EL (cell line): ENCODE measurements at places on chromosomes 6 and 20.

GRCh38 chr20:57904314-57905105, 194.7 kb upstream of the PMEPA1 start:
- no peak for DNase-seq

DNA sequence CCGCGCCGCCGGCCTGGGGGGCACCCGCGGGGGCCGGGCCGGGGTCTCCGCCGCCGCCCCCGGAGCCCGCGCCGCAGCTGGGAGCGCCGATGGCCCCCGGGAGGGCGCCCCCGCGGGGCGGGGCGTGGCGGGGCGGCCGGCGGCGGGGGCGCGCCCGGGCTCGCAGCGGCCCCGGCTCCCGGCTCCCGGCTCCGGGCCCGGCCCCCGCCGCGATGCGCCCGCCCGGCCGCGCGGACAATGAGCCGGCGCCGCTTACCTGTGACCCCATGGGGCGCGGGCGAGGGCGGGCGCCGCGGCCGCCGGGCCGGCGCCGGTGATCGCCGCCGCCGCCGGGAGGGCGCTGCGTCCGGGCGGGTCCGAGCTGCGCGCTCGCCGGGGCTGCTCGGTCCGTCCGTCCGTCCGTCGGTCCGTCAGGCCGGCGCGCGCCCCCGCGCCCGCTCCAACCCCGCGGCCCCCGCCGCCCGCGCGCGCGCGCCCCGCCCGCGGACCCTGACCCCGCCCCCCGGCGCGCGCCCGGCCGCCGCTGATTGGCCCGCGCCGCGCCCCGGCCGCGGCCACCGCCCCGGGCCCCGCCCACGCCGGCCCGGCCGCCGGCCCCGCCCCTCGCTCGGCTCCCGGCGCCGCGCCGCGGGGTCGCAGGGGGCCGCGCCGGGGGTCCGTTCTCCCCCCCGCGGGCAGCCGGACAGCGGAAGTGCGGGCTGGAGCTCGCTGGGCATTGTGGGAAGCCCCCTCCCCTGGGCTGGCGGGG, at the start of gene ZBTB46:
TSS of gene ZBTB46 (minus strand) at position 424 of the 748 bp plus-strand sequence. CDS start 40,507 bp downstream, outside the sequence.
- DNase-seq, result peak; percentile 43

GRCh38 chr20:45405571-45406259, 2.4 kb upstream of the DBNDD2 start:
- DNase-seq, result peak; percentile 55

DNA sequence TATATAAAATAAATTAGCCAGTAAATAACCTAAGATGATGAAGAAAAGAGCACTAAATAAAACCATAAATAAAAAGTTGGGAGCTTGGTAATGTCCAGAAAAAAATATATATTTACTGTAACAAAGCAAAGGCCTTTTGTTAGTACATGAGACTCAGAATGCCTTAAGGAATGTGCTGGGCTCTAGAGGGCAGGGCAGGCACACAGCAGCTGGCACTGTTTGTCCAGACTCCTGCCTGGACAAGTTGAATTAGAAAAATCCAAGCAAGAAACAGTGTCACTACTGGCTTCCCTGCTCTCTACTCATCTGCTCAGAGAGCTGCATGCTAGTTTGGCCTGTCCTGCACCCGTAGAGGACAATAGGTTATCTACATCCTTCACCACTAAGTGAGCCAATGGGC, 8.8 kb downstream of the DEFB129 start:
- DNase-seq, result peak; percentile 6

- DNase-seq, result peak; percentile 6
Measured at GRCh38 chr6:47743744-47744143, 38.1 kb upstream of the OPN5 start.

- no peak for DNase-seq
Measured at GRCh38 chr6:9455864-9456658, 958.8 kb downstream of the TFAP2A start.

- DNase-seq, result no peak
Measured at GRCh38 chr6:41429506-41430504, 94.4 kb downstream of the NCR2 start.

DNA sequence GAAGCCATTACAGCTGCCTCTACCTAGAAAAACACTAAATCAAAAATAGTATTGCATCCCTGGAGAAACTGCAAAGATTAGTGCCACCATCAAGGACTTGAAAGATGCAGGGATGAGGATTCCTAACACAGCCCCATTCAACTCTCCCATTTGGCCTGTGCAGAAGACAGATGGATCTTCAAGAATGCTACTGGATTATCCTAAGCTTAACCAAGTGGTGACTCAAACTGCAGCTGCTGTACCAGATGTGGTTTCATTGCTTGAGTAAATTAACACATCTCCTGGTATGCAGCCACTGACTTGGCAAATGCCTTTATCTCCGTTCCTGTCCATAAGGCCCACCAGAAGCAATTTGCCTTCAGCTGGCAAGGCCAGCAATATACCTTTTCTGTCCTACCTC, 117.4 kb downstream of the TBC1D32 start:
- peak; percentile 7 for DNase-seq

DNA sequence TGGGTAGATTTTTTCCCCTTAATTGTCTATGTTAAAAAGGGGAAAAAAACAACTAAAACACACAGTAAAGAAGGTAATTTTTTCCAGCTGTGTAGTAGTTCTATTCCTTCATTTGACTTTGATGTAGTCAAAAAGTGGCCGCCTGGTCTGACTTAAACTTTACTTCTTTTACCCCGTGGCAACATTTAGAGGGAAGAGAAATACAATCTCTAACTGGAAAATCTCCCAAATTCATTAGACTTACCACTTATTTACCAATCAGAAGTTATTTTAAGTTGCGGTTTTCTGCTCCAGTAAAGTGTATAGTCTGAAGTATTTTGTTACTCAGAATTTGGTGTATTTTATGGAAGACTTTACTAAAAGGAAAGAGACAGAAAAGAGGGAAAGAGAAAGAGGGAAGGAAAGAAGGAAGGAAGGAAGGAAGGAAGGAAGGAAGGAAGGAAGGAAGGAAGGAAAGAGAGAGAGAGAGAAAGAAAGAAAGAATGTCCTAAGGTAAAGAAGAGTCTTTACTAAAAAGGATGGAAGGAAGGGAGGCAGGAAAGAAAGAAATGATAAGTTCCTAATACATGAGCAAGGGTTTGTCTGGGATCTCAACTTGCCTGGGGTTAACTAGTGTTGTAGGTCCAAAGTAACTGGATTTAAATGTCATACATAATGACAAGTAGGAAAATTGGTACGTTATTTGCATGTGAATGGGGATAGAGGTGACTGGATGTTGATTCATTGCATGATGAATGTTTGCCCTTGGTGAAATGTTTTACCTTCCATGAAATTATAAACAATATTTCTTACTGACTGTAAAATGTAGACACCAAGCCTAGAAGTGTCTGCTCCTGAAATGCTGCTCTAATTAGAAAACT, 135.1 kb downstream of the SAMD5 start:
- no peak for DNase-seq

GRCh38 chr6:118981884-118982574, 47.1 kb upstream of the MCM9 start:
- DNase-seq, result no peak

DNA sequence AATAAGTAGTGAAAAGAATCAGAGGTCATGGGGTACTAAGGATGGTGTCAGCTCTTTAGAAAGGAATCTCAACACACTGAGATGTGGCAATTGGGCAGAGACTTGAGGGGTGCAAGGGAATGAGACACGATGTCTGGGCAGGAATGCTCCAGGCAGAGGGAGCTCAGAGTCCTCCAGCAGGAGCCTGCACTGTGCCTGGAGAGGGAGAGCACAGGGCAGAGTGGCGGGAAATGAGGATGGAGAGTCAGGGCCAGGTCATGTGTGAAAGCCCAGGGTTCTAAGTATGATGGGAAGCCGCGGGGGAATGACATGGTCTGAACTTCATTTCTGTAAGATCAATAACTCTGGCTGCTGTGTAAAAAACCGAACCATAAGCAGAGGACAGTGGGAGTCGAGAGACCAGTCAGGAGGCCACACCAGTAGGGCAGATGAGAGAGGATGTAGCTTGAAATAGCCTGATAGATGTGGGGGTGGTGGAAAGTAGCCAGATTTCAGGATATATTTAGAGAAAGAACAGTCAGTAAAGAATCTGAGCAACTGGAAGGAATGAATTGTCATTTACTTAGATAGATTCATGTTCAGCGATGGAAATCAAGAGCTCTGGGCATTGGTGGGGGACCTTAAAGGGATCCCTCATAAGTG, 133.4 kb upstream of the DTNBP1 start:
- DNase-seq, result peak; percentile 4

DNA sequence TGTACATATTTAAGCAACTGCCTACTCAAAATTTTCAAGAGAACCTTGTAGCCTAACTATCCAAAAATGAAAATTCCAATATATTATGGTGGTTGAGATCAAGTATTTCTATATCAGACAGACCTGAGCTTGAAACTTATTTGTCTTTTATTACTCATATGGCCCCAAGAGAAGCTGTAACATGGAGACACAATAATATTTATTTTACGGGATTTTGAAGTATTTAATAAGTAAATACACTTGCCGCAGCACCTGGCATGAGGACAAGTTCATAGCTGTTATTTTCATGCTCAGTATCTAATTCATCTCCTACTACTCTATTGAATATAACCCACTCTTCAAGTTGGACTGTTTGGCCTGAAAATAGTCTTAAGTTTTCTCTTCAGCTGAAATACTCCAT, 28.0 kb downstream of the PTPRK start:
- no peak for DNase-seq

GRCh38 chr6:101083533-101084175, 202.5 kb upstream of the ASCC3 start:
- peak; percentile 93 for DNase-seq

GRCh38 chr6:136425793-136426192, 124.4 kb downstream of the MAP7 start:
- no peak for DNase-seq

GRCh38 chr20:40056171-40056570, 632.9 kb downstream of the MAFB start:
- DNase-seq, result no peak

GRCh38 chr6:25014791-25015560, 79.2 kb upstream of the RIPOR2 start:
- peak; percentile 36 for DNase-seq

GRCh38 chr20:42093542-42094440, 475.6 kb upstream of the CHD6 start:
- DNase-seq, result no peak

DNA sequence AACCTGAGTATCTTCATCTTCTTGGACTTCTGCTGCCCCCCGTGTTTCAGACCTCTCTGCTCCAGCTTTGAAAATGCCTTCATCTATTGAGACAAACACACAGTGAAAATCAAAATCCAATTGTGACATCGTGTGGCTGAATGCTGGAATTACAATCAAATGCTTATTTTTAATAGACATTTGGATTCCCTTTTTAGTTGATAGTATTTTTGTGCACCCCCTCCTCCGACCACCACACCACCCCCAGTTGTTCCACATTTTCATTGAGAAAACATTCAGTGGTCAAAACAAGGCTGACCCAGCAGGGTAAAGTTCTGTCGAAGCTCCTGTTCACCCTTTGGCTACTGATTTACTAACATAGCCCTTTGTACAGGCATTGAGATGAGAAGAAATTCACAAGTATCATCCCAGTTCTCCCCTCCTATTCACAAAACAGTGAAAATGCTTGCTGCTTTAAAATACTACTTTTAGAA, 79.0 kb downstream of the NRSN1 start:
- DNase-seq, result peak; percentile 34

DNA sequence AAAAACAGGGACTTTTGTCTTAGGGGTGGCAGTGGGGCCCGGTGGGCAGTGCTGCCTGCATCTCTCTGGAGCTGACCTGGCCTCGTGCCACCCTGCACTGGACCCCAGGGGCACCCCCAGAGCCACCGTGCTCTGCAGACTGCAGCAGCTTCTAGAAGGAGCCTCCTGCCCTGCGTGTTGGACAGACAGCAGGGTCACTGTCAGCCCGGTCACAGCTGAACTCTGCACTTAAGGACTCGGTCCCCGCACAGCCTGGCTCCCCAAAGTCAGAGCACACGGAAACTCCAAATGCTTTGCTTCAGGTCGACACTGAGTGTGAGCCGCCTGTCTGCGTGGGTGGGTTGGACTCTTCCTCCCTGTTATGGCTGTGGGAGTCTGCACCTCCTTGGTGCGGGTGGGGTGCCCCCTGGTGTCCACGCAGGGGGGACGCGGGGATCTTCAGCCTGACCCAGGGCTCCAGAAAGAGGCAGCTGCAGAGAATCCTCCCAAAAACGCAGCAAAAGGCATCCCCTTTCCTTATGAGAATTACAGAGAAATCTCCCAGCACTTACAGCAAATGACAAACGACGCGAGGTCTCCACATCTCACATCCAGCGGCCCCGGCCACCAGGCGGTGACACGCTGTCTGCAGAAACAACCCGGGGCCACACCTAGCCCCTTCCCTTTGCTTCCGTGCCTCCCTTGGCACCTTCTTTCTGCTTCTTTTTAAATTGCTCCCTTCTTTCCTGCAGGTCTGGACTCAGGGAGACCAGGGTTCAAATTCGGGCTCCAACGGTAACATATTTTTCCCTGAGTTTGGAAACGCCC, 36.3 kb upstream of the DACT2 start:
- no peak for DNase-seq

DNA sequence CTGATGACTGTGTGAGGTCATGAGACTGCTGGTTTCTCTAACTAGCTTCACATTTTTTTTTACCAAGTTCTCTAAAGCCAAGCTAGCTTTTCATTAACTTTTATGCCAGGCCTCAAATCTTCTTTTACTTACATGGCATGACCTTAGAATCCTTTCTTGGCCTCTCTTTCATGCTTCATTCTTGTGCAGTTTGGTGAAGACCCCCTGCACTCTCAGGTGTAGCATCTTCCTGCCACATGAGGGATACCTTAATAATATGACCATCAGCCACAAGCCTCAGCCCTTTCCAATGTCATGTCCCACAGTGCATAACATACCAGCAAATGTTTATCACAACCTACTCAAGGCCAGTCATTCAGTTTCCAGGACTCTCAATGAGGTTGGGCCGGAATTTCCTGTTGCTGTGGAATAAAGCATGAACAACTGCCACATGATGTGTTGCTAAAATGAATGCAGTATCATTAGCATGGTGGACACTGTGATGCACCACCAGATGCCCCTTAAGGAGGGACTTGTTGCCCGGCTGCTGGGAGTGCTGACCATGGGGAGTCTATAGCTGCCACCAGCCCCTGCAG, 72.2 kb downstream of the RIN2 start:
- no peak for DNase-seq

GRCh38 chr6:160004018-160004417, 35.1 kb downstream of the IGF2R start:
- no peak for DNase-seq

GRCh38 chr6:24283043-24283985, 74.5 kb downstream of the DCDC2 start:
- DNase-seq, result peak; percentile 79

GRCh38 chr6:105359419-105360370, 43.2 kb downstream of the PREP start:
- DNase-seq, result peak; percentile 94

DNA sequence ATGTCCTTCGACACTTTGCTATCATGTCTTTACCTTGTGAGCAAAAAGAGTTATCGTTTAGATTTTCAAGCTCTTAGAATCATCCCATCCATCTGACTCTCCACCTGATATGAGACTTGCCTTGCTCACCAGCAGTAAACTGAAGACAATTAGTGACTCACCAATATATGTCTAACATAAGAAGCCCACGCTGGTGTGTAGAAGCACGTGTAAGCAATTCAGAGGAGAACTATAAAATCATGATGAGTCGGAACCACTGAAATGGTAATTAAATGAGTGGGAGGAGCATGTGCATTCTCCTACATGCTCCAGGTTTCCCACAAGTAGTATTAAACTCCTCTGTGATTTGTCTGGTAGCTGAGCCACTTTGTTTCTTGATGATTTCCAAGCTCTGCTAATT, 181.6 kb upstream of the RNF217 start:
- DNase-seq, result no peak
